ENCODE measurements at places on chromosomes 1 and 21.

- no peak for DNase-seq
Observed at GRCh38 chr21:35070436-35070835, 21.3 kb upstream of the RUNX1 start.

- DNase-seq: no peak
Observed at GRCh38 chr1:246069581-246069980, 437.5 kb downstream of the SMYD3 start.

- DNase-seq: no peak
Observed at GRCh38 chr1:78088015-78088414, 42.2 kb downstream of the GIPC2 start.

DNA sequence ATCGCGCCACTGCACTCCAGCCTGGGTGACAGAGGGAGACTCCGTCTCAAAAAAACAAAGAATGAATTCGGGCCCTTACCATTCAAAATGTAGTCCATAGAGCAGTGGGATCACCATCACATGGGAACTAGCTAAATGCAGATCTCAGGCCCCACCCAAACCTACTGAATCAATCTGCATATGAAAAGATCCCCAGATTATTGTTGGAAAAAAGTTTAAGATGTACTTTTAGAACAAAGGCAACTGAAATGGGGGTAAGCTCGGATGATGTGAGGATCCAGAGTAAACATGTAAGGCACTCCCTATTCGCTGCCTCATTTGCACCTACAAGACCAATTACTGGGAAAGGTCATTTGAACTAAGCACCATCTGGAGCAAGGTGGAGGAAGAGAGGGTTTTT is 803 bp upstream of the FLAD1 start:
- no peak for DNase-seq

- DNase-seq: no peak
Observed at GRCh38 chr1:167701510-167701909, 20.3 kb upstream of the MPZL1 start.

- DNase-seq: no peak
Observed at GRCh38 chr1:246153796-246154212, 353.3 kb downstream of the SMYD3 start.

GRCh38 chr1:23168079-23168444 is 594 bp downstream of the LUZP1 start:
- no peak for DNase-seq

GRCh38 chr1:209866201-209866600 is 38.4 kb downstream of the UTP25 start:
- DNase-seq: no peak

DNA sequence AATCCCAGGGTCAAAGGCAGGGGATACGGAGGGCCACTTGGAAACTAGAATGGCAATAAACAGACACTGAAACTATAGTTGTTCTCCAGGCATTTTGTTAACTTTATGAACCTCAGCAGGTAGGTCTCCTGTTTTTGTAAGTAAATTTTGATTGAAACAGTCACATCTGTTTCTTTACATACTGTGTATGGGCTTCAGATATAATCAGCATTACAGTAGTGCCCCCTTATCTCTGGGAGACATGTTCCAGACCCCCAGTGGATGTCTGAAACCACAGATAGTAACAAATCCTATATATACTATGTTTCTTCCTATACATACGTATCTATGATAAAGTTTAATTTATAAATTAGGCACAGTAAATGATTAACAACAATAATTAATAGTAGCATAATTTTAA is 11.5 kb downstream of the STIL start:
- no peak for DNase-seq

DNA sequence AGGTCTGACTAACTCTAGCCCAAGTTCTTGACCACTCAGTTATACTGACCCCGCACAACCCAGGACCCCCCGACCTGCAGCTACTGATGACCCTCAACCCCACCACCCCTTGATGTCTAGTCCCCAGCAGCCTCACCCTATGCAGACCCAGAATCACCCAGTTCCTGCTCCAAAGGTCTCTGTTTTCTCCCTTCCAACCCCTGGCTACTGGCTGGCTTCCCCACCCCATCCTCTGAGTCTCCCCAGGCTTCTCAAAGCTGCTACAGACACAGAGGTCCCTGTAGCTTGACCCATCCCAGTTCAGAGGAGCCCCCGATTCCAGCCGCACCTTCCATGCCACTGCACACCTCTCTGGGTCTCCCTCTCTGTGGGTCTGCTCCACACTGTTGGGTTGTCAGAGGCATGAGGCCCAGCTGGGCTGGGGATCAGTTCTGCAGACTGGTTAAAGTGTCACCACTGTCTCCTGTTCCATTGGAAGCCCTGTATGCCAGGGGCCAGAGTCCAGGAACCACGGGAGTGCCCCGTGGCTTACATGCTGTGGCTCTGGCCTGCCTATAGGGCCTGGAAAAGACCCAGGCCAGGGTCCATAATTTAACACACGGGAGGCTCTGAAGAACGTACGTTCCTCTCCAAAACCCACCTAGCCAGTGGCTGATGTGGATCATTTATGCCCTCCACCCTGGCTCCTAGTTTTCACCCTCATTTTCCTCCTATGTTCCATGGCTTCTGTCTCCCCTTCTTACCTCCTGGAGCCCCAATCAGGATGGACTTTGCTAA is 497 bp downstream of the PKLR start:
- DNase-seq: no peak

GRCh38 chr21:39625211-39625895 is 12.6 kb downstream of the B3GALT5 start:
- DNase-seq: no peak

- DNase-seq: no peak
Observed at GRCh38 chr1:3879787-3880428, 20.2 kb downstream of the C1orf174 start.

GRCh38 chr1:209880031-209880430 is 52.3 kb downstream of the UTP25 start:
- DNase-seq: no peak

DNA sequence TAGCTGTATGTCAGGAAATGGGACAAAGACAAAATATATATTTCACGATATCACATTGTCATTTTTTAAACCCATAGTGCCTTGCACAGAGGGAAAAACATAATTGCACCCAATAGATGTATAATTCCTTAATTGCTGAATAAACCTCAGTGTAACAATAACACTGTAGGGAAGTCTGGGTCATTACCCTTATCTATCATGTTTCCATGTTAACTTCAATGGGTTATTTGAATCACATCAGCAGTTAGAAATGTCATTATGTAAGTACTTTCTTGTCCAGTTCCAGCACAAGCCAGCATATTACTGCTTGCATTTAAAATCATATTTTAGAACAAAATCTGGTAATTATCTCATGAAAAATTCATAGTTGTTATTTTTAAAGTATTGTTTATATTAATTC is 222.7 kb downstream of the HMCN1 start:
- DNase-seq: no peak

GRCh38 chr1:226438007-226438406 is 30.1 kb upstream of the PARP1 start:
- no peak for DNase-seq

DNA sequence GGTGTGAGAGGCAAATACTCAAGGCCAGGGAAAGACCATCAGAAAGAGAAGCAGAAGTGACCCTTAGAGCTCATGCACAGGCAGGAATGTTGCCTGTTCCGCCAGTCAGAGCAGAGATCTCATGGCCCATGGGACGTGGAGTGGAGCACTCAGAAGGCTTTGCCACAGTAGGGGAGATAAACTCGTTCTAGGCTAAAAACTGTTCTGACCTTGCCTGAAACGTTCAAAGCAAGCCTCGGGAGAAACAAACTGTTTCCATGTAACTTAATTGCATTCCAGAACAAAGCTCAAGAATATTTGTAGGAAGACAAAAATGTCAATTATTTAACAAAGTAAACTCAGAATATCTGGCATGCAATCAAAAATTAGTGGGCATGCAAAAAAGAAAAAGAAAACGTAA is 20.7 kb upstream of the SLC19A1 start:
- DNase-seq: no peak

- DNase-seq: no peak
Observed at GRCh38 chr1:33547576-33547975, 75.1 kb downstream of the ZSCAN20 start.

DNA sequence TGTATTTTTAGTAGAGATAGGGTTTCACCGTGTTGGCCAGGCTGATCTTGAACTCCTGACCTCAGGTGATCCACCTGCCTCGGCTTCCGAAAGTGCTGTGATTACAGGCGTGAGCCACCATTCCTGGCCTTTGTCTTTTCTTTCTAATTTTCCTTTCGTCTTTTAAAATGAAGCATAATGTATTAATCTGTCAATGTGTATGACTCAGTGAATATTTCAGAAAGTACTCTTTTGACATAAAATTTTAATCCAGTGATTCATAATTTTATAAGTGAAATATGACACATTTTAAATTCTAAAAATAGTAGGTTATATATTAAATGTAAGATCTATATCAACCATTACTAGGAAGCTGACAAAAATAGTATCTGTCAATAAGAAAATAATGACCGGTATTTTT is 1059.0 kb upstream of the PRMT6 start:
- no peak for DNase-seq

DNA sequence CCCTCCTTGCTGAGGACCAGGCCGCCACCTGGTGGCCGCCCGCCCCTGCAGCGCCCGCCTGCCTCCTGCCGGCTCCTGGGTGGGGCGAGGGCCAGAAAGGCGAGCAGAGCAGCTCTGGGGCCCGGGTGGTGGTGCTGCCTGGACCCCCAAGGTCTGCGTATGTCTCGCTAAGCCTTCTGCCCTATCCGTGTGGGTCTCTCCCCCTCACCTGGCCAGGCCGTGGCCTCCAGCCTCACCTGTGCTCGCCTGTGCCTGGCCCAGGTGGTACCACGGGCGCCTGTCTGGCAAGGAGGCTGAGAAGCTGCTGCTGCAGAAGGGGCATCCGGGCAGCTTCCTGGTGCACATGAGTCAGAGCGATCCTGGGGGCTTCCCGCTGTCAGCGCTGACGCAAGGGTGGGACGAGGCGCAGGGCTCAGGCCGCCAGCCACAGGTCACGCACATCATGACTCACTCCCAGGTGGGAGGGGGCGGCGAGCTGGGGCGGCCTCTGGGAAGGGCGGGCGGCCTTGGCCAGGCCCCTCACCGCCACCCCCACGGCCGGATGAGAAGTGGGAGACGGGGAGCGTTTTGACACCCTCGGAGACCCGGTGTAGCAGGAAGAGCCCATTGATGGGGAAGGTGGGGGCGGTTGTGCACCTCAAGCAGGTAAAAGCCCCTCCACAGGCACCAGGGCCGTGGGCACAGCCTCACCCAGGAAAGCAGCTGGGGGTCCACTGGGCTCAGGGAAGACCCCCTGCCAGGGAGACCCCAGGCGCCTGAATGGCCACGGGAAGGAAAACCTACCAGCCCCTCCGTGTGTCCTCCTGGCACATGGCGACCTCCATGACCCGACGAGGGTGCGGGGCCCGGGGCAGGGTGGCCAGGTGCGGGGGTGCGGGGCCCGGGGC is 9.9 kb downstream of the RNF223 start:
- peak; percentile 81 for DNase-seq

DNA sequence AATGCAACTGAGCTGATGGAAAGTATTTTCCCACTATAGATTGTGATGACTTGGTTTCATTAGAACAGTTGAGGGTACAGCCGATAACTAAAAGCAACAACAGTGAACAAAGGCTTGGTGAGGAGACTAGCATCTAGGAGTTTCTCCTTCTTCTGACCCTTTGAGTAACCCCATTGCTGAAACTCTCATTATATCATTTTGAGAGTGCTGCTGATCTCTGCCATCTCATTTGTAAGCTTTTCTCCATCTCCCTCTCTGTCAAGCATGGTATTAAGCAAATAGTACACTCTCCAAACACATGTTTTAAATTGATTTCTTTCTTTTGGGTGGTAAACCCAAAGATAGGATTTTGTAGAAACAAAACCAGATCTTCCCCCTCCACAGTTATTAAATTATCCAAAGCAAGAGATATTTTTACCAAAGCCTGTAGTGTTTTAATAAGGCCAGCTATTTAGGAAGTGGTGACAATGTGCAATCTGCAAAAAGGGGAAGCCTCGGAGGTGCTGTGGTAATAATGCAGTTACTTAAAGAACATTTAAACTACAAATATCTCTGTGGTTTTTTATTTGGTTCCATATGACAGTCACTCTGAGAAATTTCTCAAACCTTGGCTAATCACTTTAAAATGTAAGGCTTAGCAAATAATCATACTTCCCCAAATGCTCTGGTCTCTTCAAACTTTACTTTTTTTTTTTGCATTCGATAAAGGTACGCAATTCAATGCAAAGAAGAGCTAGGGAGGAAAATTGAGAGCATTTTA is 287.5 kb downstream of the HLX start:
- no peak for DNase-seq

- DNase-seq: no peak
Observed at GRCh38 chr1:225868631-225869330, 13.4 kb downstream of the TMEM63A start.

GRCh38 chr1:216847397-216848036 is 124.3 kb upstream of the ESRRG start:
- no peak for DNase-seq

DNA sequence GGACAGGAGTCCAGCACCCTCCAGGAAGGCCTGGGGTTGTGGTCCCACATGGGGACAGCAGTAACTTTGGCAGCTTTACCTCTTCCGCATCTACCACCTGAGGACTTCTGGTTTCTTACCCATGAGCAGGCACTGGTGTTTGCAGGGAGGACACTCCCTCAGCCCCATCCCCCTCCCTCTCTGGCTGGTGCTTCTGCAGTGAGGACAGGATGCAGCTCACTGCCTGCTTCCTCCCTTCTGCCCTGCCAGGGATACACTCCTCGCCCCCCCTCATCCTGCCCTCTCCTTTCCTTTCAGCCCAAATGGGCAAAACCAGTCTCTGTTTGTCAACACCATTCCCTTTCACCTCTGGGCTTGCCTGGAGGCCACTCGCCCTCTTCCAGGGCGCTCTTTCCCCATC is 62.4 kb downstream of the KIRREL1 start:
- DNase-seq: no peak

- DNase-seq: peak; percentile 7
Observed at GRCh38 chr1:167344112-167344511, 123.4 kb downstream of the POU2F1 start.

- DNase-seq: no peak
Observed at GRCh38 chr1:35592991-35593769, 20.1 kb downstream of the TFAP2E start.

- DNase-seq: peak; percentile 26
Observed at GRCh38 chr1:20185834-20186782, at the start of the genes PLA2G2C and UBXN10. PLA2G2C (minus strand) TSS chr1:20186518; CDS start chr1:20177363, 9,155 bp downstream. UBXN10 (plus strand) TSS chr1:20186096; CDS start chr1:20190562, 4,466 bp downstream.

DNA sequence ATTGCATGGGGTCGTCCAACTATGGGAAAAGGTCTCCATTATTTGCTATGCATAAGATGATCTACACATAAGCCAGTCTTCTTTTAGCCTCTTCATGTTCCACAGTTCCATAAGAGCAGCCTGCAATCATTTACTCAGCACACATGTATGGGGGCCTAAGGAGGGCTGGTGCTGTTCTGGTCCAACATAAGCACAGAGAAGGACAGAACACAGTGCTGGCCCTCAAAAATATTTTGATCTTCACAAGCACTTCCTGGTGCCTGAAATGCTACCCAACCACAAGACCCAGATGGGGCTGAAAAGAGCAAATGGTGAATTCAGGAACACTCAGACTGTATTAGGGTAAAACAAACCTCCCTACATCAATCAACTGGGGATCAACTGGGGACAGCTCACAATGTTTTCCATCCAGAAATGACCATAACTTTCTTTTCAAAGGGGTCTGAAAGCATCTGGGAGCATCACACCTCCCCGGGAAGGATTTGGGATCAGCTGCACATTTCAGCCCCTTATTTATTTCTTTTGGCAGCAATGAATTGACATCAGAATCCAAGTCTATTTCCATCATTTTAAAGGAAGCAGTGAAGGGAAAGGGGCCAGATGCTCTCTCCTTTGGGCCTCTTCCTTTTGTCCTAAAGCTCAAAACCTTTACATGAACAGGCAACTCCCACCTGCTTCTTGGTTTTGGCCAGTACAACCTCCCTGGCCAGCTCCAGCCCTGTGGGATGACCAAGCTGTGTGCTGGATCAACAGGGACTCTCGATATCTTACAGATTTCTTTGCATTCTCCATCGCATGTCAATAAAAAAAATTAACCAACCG is 45.7 kb downstream of the KCNN3 start:
- DNase-seq: no peak
